ENCODE measurements at places on chromosomes 16 and 17.

DNA sequence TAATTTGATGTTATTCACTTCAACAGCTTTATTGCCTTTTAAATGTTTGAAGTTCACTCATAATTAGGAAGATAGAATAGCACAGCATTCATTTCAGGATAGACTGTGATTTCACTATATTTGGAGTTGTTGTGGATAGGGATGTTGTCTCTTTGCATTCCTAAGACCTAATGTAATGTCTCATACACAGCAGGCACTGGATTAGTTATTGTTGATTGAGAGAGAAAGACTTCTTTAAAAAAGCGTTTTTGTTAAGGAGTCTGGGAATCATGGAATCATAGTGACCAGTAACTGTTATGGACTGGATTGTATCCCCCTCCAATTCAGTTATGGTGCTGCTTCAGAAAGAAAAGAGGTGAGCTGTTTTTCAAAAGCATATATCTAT lies 122.0 kb downstream of the USP22 start:
- no peak for DNase-seq

- no peak for DNase-seq
These were observed 38.2 kb downstream of the GPRC5B start for GRCh38 chr16:19846436-19846835.

DNA sequence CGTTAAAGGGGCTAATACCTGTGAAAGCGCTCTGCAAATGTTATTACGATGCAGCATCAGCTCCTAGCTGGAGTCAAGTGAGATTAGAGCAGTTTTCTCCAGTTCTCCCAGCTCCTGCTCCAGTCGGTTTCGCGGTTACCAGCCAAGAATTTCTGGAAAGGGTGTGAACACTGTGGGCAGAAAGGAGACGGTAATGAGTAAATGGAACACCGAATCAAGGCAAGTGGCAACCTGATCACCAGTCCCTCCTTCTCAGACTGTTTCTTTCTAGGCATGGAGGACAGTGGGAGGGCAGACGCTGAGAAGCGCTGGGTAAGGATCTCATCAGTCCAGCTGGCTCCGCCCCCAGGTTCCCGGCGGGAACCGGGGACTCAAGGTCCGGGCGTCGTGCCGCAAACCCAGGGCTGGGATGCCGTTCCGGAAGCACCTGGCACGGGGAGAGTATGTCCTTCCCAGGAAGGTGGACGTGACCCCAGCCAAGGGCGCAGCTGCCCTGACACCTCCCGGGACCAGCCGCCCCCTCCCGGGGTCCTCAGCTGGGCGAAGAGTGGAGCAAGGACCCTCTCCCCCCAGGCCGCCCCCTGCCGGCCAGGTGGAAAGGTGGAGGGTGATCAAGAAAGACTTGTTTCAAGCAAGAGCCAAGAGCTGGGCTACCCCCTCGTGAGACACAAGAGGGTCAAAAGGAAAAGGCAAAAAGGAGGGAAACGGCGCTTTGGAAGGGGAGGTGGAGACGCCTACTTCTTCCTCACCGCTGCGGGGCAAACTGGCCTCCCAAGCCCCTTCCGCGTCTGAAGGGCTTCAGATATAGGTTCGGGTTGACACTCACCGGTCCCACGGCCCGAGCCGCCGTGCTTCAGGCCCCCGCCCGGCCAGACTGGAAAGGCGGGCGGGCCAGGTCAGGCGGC lies 481 bp downstream of the MYO19 start:
- peak; percentile 46 for DNase-seq

DNA sequence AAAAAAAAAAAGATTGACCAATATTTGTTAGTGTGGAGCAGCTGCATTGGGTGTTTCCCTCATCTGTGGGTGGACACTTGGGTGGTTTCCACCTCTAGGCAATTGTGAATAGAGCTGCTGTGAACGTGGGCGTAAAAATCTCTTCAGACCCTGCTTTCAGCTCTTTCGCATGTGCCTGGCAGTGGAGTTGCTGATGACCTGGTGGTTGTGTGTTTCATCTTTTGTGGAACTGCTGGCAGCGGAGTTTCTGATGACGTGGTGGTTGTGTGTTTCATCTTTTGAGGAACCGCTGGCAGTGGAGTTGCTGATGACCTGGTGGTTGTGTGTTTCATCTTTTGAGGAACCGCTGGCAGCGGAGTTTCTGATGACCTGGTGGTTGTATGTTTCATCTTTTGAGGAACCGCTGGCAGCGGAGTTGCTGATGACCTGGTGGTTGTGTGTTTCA lies 21.4 kb downstream of the ZC3H18 start:
- peak; percentile 65 for DNase-seq

GRCh38 chr16:72042157-72042660 lies 12.1 kb upstream of the HP start:
- DNase-seq = no peak

- no peak for DNase-seq
These were observed 88.8 kb downstream of the IRF8 start for GRCh38 chr16:85987750-85988078.

DNA sequence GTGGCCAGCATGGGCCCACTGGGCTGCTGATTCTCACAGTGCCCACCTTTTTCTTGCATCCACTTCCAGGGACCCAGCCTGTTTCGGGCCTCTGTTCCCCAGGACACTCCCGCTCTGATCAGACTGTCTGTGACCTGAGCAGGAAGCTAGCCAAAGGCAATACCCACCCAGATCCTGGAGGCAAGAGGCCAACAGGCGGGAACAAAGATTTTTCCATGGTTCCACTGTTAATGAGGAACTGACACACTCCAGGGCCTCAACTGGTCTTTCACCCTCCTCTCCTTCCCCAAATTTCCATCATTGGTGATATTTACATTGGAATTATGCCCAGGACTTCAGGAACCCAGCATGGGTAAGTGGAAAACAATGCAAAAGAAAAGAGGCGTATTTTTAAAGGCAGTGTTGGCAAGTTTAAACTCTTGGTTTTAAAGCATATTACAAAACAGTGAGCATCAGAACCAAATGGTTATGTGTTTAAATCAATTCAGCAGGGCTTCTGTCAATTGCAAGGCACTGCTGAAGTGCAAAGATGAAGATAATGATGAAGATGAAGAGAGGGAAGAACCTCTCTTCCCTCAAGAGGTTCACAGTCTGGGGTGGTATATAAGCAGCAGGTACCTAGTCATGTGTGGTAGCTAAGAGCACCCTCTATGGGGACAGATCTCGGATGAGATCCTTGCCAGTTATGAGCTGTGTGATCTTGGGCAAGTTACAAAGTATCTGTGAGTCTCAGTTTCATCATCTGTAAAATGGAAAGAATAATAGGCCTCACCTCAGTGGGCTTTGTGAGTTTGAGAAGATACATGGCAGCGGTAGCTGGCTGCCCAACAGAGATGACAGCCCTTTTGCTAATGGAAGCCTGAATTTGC lies 14.4 kb upstream of the ATP2A3 start:
- DNase-seq = no peak

DNA sequence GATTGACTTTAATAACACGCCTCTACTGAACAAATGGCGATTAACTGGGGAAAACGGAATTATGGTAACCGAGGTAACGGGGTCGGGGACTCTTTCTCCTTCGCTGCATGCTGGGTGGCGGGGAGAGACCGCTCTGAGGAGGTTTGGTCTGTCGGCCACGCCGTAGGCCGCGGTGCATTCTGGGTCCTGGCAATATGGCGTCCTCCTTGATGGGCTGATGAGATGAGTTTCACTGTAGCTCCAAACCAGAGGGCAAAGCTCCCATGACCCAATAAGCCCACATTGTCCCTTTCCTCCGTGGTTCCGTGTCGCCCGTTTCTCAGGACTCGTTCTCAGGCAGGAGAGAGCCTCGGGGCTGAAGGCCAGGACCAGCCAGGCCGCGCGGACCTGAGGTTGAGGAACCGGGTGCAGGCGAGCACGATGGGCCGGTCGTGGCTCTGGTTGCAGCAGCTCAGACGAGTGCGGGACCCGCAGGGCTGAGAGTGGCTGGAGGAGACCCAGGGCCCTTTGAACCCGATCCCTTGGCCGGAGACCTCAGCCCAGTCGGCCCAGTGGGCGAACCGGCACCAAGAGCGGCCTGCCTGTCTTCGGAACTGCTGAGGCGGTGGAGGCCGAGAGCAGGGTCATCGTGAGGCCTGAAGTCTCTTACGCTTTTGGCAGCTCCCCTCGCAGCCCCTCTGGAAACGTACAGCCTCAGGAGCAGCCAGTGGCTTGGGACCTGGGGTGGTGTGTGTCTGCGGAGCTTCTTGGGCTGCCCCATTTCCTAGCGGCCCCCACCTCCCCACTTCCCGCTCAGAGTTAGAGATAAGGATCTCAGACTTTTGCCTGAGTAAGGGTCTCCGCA lies at the start of gene RPTOR:
TSS of gene RPTOR (plus strand) at position 184 of the 844 bp plus-strand sequence. CDS start 792 bp downstream, outside the sequence.
- DNase-seq = peak; percentile 89

DNA sequence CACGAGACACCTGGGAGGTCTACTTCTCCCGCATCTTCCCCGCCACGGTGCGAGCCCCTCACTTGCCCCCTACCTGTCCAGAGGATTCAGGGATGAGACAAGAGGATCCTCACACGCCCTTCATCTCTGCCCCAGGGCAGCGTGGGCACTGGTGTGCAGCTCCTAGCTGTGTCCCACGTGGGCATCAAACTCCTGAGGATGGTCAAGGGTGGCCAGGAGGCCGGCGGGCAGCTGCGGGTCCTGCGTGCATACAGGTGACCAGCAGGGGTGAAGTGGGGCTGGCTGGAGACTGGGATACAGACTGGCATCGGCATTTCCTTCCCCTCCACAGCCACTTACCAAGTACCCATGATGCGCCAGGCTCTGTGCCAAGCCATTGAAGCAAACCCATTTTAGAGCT lies 28.4 kb upstream of the ALKBH5 start:
- no peak for DNase-seq

GRCh38 chr16:64077242-64077641 lies 1044.6 kb downstream of the CDH11 start:
- DNase-seq = no peak

DNA sequence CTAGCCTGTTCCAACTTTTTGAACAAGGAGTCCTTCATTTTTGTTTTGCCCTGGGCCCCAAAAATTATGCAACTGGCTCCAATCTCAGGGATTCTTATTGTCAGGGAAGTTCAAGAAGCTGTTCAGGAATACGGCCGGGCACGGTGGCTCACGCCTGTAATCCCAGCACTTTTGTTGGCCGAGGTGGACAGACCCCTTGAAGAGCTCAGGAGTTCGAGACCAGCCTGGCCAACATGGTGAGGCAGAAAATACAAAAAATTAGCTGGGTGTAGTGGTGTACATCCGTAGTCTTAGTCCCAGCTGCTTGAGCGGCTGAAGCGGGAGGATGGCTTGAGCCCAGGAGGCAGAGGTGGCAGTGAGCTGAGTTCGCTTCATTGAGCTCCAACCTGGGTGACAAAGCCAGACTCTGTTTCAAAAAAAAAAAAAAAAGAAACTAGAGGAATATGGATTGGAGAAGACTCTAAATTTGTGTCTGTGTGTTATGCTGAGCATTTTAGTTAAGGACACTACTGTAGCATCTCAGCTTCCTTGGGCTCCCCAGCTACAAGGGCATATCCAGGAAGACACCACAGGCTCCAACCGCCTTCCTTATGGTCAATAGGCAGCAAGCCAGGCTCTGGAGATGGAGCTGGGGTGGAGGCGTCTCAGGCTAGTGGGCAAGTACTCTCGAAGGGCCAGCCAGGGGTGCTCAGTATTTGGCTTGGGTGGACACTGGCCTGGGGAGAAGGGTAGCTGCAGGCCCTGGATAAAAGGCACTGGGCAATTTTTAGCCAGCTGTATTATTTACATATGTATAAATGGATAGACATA lies 56.8 kb upstream of the CREBBP start:
- DNase-seq = no peak

DNA sequence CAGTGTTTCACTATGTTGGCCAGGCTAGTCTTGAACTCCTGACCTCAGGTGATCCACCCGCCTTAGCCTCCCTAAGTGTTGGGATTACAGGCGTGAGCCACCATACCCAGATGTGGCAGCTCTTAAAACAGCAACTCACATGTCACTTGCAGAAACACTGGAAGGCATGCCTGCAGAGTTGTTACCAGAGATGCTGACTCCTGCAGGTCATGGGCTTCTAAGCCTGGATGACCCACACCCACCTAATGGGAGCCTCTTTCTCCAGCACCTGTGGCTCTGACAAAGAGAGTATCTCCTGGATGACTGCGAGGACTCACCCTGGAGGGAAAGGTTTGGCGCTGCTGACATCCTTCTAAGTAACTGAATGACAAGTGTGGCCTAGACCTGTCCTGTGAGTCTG lies 11.2 kb upstream of the RFWD3 start:
- no peak for DNase-seq

DNA sequence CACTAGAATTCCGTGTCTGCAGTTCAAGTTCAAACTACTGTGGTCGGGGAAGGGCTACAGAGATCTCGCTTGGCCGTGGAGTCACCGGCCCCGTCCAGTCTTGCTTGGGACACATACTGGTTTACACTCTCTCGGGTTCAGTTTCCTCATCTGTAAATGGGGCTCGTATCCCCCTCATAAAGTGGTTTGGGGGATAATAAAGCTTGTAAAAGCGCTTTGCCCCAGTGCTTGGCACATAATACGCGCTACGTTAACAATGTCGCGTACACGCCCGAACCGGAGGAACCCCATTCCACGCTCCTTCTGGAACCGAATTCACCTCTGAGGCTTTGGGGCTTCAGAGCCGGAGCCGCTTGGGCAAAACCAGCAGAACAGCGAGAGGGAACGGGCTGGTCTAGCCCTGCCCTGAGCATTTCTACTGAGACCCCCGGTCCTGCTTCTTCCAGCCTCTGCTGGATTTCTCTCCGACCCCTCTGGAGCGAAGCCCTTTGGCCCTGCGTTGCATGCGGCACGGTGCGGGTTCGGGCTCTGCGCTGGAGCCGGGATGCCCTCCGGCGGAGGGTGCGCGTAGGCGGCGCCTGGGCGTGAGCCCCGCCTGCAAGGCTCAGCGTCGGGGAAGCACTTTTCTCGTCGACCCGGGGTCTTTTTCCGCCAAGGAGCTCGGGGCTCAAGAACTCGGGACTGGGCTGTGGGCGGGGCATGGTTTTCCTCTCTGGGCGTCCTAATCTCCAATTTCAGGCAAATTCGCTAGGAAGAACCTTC lies 26.1 kb upstream of the HOXB13 start:
- DNase-seq = no peak

DNA sequence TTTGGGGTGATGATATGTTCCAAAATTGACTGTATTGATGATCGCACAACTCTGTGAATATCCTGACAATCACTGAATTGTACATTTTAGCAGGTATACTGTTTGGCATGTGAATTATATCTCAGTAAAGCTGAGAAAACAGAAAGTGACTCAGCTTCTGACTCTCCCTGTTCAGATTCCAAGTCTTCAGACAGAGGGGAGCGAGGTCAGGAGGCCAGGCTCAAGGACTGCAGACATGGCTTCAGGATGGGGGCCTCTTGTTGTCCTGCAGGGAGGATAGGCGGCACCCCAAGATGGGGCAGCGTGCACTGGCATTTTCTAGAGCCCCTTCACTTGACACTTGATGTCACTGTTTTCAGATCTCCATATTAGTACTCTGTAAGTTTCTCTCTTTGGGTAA lies 45.6 kb downstream of the KNOP1 start:
- DNase-seq = no peak

GRCh38 chr17:39063681-39064069 lies 87.8 kb downstream of the PLXDC1 start:
- no peak for DNase-seq

DNA sequence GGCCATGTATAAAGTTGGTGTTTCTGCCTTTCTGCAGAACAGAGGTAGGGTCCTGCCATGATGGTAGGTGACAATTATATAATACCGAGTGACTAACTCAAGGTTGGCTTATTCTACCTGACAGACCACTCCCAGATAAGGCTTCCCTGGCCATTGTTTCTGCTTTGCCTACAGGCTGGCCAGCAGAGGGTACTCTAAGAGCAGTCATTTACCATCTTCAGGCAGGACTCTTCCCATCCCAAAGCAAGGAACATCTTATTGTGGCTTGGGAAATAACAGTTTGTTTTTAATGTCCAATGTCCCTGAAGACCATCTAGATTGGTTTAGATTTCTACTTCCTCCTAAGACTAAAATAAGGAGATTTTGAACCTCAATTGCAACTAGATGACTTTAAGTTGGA lies 74.1 kb downstream of the SNX11 start:
- no peak for DNase-seq

- no peak for DNase-seq
These were observed 19.0 kb downstream of the CACNG4 start for GRCh38 chr17:66983414-66984021.

Measured in stimulated activated naive CD4-positive, alpha-beta T cell treated with Interleukin-2 at 50 U/mL for 16 hours (primary cell).